ENCODE measurements at places on chromosomes 12 and 14.

- DNase-seq = no peak
Measured at GRCh38 chr14:32081901-32082300, 4.8 kb downstream of the ARHGAP5 start.

DNA sequence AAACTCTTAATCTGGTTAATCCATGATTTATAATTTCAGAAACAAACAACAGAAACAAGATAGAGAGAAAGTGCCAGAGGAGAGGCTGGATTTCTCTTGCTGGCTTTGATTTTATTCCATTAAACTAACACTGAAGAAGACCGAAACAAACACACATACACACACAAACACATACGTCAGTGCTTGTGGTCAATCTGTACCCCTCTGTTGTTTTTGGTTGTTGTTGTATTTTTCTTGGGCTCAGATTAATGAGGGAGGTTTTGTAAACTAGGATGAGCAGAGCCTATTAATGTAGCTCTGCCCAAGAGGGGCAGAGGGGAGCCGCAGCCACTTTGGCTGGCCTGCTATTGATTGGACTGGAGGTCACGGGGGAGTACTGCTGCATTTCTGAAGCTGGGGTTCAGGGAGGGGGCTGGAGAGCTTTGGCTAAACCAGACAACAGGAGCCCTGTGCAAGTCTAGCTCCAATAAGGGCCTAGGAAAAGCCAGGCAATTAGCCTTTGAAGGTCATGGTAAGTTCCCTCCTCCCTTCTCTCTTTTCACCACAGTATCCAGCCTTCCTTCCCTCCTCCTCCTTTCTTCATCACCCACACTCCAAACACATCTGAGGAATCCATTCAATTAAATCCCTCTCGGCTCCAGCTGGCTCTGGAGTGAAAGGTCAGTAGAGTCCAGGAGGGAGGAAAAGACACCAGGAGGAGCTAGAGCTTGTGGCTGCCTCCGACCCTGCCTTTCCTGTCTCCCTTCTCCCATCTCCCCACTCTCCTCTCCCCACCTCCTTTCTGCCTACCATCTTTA is 344.1 kb upstream of the LMO3 start:
- no peak for DNase-seq

- peak; percentile 89 for DNase-seq
Measured at GRCh38 chr12:68557011-68557730, 53.5 kb upstream of the RAP1B start.

DNA sequence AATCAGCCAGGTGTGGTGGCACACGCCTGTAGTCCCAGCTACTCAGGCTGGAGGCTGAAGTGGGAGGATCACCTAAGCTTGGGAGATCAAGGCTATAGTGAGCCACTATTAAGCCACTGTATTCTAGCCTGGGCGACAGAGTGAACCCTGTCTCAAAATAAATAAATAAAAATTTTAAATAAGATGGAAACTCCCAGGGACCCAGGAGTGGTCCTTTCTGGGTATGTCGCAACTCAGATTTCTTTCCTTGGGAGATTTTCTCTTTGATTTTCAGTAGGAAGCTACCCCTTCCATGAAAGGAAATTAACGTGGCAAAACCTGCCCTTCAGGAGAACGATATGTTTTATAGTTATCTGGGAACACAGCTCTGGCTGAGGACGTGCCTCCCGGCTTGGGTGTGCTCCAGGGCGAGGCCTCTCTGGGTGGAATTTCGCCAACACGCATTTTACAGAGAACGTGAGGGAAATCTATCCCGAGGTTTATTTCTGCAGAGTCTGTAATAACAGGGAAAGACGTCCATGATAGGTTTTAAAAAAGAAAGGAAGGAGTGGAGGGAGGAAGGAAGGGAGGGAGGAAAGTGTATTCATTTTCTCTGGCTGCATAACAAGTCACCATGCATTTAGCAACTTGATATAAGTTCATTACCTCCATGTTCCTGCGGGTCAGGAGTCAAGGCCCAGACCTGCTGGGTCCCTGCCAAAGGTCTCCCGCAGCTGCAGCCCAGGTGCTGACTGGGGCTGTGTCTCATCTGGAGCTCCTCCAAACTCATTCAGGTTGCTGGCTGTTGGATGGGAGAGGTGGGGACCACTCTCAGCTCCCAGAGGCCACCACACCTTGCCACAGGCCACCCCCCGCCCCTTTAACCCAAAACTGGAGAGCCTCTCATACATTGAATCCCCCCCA is 80.6 kb upstream of the GSC start:
- DNase-seq = no peak

- no peak for DNase-seq
Measured at GRCh38 chr12:69102856-69103255, 136.5 kb upstream of the CPSF6 start.

- peak; percentile 74 for DNase-seq
Measured at GRCh38 chr14:63875311-63875710, 22.5 kb downstream of the SYNE2 start.

GRCh38 chr14:52299692-52300278 is 14.3 kb upstream of the PTGER2 start:
- peak; percentile 66 for DNase-seq

DNA sequence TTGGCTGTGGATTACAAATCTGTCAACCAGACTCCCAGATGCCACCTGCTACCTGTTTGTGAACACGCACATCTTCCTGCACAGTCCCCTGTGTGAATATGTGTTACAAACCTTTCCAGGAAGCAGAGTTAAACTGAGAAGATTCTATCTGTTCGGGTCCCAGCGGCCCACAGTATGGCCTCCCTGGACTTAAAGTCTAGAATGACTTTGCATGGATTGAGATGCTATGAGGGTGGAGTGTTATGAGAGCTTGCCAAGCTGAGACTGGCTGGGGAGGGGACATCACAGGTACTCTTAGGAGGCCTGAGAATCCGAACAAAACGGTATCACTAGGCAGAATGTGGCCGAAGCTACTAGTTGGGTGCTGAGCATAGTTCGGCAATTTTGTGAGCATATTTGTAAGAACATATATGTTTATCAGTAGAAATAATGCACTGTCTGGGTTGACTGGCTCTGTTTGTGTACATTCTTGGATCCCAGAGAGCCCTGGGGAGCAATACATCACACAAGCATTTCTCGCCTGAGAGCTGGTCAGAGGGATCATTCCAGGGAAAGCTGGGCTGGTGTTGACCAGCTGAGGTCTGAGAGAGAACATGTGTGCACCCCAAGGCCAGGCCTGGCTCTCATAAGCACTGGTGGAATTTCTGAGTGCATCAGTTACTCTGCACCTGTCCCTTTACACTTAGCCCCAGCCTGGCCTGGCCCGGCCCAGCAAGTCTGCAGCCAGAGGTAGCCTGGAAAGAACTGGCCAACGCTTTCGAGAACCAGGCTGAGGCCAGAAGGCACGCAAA is 29.8 kb upstream of the LTBP2 start:
- no peak for DNase-seq

- DNase-seq = peak; percentile 79
Measured at GRCh38 chr14:96275177-96276112, 19.4 kb downstream of the BDKRB1 start.

DNA sequence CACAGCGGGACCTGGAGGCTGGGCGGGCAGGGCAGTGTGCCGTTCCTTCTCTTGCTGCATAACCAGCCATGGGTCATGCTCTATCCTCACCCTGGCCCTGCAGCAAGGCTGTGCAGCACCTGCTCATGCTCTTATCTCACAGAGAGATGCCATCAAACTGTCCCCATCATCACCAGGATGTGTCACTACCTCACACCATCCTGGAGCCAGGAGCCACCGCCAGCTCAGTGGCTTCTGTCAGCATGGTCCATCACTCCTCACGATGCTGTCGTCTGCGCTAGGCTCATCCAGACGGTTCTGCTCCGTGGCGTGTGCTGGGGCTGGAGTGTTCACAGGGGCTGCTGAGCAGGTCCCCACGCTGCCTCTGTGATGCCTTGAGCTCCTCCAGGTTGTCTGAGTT is 77.2 kb upstream of the DYNC1H1 start:
- DNase-seq = no peak

DNA sequence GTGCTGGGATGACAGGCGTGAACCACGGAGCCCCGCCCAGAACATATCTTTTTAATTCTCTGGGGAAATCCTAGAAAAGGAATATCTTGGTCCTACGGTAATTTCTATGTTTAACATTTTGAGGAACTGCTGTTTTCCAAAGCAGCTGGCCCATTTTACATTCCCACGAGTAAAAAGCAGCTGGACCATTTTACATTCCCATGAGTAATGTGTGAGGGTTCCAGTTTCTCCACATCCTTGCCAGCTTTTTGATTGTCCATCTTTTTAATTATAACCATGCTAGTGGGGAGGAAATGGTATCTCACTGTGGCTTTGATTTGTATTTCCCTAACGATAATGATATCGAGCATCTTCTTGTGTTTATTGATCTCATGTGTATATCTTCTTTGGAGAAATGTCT is 4.4 kb upstream of the P2RX4 start:
- no peak for DNase-seq

DNA sequence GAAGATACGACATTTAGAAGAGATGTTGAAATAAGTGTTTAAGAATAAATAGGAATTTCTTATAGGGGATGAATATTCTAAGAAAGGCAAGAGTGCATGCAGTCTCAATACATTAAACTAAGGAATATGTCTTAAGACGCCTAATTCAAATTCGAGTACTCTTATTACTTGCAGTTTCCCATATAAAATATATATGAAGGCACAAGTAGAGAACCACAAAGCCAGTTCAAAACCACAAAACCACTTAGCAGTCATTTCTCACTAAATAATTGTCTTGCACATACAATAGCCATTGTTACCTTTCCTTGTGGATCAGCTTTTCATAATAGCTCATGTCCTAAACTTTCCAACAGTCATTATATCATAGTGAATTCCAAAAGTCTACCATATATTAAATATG is 91.0 kb upstream of the MON2 start:
- DNase-seq = no peak

- DNase-seq = no peak
Measured at GRCh38 chr14:99352688-99353280, 80.8 kb upstream of the BCL11B start.

DNA sequence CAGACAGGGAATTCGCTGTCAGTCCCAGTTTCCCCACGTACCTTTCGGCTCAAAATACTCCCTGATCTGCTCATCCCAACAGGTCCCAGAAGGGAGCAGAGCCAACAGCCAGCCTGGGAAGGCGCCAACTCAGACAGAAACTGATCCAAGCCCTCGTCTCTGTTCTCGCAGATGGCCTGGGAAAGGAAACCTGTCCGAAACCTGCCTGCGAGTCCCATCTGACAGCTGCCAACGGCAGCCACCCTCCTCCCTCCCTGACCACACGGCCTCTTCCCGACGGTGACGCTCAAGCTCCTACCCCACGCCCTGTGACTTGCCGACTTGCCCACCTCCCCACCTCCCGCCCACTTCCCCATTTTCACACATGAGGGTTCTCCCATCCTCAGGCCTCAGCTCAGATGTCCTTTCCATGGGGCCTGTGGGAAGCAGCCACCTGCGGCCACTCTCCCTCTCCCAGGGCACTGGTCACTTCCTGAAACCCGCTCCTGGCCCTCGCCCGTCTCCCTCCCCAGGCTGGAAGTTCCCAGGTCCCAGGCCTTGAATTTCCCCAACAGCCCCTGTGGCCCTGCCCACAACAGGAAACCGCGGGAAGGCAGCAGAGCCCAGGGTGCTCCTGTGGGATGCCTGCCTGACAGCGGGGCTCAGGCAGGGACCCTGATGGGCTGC is 60.9 kb upstream of the FBRSL1 start:
- no peak for DNase-seq

GRCh38 chr12:109289551-109289950 is 19.5 kb downstream of the FOXN4 start:
- no peak for DNase-seq

DNA sequence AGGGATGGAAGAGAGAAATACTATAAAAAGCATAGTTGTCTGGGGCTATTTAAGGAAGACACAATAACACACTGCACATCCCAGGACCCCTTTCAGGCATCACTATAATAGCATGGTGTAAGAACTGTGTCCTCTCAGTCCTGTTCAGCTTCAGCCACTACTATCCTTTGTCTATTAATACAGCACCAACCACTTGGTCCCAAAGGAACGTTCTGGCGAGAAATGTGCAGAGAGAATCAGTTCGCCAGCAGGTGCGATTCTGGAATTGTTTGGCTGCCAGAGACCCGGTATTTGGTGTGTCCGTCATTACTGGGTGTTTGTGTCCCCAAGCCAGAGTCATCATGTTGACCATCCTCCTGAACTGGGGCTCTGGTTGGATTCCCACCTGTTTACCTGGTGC is 52.7 kb downstream of the BICD1 start:
- DNase-seq = no peak

GRCh38 chr12:125487336-125487735 is 422.1 kb downstream of the AACS start:
- DNase-seq = no peak
